Activated T-cell treated with anti-CD3 and anti-CD28 coated beads, Interleukin-2, amount 50 U/mL, for 4 hours (primary cell): ENCODE measurements at places on chromosomes 11 and 22. TPM values are rescaled to one million over a fixed set of nuclear protein-coding genes. Genes with fewer than 3 reads are reported as not detected.

GRCh38 chr22:50416996-50417395 is 57.8 kb downstream of the SBF1 start:
- DNase-seq: no peak

DNA sequence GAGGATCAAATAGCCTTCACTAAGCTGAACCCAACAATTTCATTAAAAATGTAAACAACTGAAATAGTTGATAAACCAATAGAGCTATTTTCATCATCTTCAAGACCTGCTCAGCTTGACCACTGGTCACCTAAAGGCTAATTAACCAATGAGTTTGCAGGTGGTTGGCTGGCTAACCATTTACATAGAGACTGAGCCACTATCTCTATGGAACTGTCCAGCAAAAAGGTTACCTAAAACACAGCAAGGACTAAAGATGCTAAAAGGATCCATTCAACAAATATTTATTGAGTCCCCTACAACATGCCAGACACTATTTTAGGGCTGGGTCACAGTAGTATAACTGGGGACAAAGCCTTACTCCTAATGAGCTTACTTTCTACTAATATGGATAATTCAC is 123.8 kb downstream of the CD44 start:
- DNase-seq: no peak

GRCh38 chr11:121048464-121049233 is 24.7 kb downstream of the TBCEL start:
- DNase-seq: no peak

The CD3E gene
- 371 TPM for total RNA-seq

The EXPH5 gene
- total RNA-seq: 1.0 TPM

The WNT7B gene
- 0.05 TPM for total RNA-seq
